Cortex of kidney (tissue), 1 donor: ENCODE measurements at places on chromosomes 12 and 14.

GRCh38 chr12:15600223-15600935, 188.8 kb downstream of the EPS8 start:
- no peak for DNase-seq

- DNase-seq: no peak
Observed at GRCh38 chr12:13304924-13305323, 108.4 kb downstream of the EMP1 start.

GRCh38 chr12:89085421-89085820, 266.9 kb downstream of the DUSP6 start:
- no peak for DNase-seq

DNA sequence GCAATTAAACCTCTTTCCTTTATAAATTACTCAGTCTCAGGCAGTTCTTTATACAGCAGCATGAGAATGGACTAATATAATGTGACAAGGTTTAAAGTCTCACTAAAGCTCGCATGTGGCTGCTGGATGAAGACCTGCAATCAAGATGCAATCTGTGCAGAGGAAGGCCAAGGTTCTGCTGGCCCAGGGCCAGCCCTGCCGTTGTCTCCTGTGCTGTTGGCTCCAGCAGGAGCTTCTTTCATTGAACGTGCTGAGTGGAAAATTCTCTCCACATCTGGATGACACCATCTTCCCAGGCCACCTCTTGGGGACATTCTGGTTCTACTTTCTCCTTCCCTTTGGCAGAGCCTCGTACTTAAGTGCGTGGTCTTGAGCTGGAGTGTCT, 742.2 kb downstream of the VRK1 start:
- DNase-seq: no peak

DNA sequence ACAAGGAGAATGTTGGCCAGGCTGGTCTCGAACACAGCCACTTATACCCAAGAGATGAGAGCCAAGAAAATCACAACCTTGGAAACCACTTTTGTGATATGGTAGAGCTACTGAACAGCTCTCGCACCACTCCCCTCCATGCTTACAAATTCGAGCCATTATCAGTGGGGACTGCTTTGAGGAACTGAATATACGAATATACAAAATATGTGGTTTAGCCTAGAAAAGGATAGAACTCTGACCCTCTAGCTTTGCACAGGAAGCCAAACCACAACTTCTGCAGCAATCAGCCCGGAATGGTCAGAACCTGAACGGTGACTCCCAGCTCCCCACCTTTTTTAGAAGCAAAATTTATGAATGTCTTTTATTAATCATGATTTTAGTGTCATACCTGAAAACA, 129.8 kb upstream of the TMEM132C start:
- no peak for DNase-seq

GRCh38 chr12:27319848-27320247, 12.8 kb upstream of the BMAL2 start:
- DNase-seq: no peak

DNA sequence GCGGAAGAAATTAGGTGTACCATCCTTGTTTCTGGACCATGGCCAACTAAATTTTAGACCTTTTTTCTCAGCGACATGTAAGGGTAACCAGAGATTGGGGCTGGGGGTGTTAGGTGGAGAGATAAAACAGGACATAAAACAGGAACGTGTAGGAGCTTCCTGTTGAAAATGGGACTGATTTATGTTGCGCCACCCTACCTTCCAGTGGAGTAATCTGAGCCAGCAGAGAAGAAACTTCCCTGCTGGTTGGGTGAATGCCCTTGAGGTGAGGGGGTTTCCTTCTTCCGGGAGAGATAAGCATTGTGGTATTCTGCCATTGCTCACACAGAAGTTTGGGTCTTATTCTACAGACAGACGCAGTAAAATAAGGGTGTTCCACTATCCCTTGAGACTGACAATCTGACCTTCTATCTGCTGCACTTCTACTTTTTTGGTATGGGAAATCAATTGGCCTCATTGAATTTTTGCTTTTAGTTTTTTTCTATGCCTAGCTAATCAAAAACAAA, 417.6 kb downstream of the PCNX1 start:
- no peak for DNase-seq

DNA sequence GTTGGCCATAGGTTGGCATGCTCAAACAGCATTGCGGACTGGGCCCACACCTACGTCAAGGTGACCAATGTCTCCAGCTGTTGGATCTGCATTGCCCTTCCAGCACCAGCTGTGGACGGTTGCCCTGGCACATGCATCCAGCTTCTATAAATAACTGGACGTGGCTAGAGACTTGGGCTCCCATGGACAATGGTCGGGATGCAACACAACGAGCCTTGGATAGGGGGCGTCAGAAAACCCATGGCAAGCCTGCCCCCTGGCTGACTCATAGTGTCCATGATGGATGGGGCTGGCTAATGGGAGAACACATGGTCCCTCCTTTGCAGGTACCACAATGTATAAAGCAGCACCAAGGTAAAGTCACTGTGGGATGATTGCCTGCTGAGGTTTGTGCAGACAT, 331.6 kb upstream of the FAR2 start:
- DNase-seq: no peak

DNA sequence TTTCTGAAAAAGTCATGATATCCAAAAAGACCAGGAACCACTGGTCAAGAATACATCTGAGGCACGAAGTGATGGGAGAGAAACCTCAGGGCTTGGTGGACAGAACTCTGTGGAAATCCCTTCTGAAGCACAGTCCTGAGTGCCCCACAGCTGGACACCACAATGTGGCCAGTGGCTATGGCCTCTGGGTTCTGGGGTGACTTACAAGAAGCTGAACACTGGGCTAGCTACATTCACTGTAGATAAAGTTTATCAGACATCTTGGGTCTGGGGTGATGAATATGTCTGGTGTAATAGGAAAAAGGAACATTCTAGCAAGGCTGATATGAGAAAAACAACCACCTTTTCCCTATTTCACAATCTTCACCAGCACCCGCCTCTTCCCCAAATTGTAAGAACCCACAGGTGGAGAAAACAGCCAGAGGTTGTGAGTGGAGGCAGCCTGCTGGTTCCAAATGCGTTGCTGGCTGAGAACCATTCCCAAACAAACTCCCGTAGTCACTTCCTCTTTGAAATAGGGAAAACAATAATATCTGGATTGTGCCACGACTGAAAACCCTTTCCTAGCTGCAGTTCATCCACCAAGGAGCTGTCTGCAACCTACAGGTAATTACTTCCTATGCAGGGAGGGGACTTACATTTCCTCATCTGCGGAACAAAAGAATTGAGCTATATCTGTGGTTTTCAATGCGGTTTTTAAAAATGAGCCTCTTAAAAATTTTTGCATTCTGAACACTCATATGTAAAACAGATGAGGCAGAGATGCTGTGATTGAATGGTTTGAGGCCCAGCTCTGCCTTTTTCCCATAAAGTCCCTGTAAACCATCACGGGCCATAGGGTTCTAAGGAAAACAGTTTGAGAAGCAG, 193.6 kb downstream of the SLC41A2 start:
- no peak for DNase-seq
